SHP77 (cell line): ENCODE measurements at places on chromosomes 13 and 19.

DNA sequence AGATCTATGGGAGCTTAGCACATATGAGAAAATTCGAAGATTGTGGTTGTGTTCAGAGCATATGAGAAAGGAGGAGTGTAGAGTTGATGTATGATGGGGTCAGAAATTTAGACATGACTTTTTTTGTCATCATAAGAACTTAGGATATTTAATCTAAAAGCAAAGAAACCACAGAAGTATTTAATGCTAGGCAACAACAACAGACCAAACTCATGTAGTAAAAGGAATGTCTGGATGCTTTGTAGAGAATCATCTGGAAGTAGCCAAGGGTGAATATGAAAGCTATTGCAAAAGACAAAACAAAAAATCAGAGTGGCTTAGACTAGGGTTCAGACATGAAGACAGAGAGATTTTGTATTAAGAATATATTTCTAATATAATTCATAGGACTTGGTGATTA lies 190.3 kb downstream of the SLITRK1 start:
- DNase-seq = no peak

DNA sequence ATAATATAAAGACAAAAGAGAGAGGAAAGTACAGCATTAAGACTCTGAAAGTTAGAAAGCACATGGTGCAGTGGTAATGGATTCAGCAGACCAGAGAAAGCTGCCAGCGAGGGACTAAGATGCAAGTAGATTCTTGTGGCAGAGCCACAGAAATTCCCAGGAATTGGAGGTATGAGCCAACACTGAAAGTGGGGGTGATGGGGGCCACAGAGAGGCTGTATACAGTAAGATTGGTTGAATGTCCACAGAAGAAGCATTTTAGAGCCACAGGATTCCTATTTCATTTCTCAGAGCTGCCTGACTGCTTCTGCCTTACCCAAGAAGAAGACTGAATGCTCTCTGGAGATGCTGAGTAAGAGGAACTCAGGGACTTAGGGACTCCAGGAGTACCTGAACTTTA lies 295.0 kb downstream of the LMO7 start:
- DNase-seq = no peak

GRCh38 chr19:30997222-30997621 lies 352.0 kb downstream of the TSHZ3 start:
- no peak for DNase-seq

DNA sequence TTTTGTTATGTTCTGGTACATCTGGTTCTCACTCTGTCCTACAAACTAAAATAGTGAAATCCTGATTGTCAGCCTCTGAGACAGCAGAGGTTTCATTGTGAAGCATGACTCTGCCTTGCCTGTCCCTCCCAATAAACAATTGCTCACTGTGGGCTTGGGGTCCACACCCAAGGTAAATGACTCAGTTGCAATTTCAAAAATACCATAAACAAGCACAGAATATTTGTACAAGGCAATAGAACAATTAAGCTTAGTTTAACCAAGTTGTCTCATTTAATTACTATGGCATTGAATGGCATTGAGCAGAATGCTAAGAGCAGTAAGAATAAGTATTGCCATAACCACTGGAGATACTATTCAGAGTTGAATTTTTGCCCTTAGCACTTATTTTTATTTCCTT lies 353.6 kb downstream of the SPRY2 start:
- no peak for DNase-seq

- no peak for DNase-seq
These were observed 42.7 kb downstream of the BRD4 start for GRCh38 chr19:15289673-15290072.

GRCh38 chr13:39781381-39781780 lies 125.9 kb downstream of the COG6 start:
- no peak for DNase-seq

DNA sequence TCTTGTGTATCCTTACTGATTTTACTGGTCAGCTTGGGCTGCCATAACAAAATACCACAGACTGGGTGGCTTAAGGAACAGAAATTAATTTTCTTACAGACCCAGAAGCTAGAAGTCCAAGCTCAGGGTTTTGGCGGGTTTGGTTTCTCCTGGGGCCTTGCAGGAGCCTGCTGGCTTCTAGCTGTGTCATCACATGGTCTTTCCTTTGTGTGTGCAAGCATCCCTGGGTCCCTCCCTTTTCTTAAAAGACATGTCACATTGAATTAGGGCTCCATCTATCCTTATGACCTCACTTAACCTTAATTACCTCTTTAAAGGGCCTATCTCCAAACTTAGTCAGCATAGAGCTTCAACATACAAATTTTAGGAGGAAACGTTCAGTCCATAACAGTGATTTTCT lies 23.4 kb downstream of the UBAC2 start:
- DNase-seq = no peak
